ENCODE measurements at places on chromosomes 3 and 15.

- DNase-seq, result no peak
Measured at GRCh38 chr3:52317208-52318000, 1.3 kb downstream of the DNAH1 start.

DNA sequence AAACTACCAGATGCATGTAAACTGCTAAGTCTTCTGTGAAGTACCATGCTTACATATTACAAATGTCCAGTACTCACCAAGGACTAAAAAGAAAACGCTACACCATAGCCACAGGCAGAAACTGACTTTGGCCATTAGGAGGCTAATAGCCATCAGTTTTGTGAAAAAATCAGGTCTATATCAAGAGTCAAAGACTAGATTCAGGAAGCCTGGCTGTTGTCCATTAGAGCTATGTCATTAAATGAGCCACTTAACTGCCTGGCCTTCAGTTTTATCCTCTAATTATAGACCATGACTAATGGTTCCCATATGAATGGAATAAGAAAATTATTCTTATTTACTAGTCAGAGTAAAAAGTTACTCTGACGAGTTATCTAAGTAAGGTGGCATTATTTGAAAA is 144.1 kb downstream of the VPS13C start:
- no peak for DNase-seq

GRCh38 chr3:82080792-82081191 is 319.3 kb upstream of the GBE1 start:
- no peak for DNase-seq

- DNase-seq, result no peak
Measured at GRCh38 chr15:26223720-26224119, 360.6 kb upstream of the ATP10A start.

DNA sequence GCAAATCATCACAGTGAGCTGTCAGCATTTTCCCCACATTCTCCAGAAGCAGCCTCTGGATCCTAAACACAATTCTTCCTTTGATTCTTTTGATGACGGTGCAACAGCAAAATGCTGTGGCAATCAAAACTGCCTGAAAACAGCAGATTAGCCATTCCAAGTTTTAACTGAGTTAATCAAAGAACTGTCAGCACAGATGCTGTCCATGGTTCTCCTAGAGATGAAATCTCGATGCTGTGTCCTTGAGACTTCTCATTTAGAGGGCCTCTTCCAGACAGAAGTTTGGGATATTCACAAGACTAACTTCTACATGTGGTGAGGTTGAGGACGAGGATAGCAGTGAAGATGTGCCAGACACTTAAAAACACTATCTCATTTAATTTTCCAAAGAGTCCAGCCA is 50.4 kb upstream of the GYG1 start:
- no peak for DNase-seq

GRCh38 chr3:152377184-152377570 is 108.4 kb downstream of the MBNL1 start:
- DNase-seq, result no peak

- no peak for DNase-seq
Measured at GRCh38 chr15:47725051-47725450, 7.7 kb downstream of the SEMA6D start.

GRCh38 chr3:131282379-131282778 is 99.2 kb upstream of the NUDT16 start:
- DNase-seq, result no peak

DNA sequence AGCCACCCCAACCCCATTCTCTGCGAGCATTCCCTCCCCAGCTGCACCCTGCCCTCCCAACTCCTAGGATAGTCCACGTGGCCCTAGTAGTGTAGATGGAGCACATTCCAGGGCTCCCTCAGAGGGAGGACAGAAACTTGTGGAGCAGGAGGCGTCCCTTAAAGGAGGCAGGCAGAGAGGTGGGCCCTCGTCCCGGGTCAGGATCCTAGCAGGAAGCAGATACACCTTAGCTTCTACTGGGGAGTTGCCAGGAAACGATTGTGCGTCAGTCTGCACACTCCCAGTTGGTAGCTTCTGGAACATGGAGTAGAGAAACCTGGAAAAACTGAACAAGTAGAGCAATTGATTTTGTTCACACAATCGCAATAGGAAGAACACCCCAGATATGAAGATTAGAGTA is 43.9 kb upstream of the KLHL25 start:
- no peak for DNase-seq

- no peak for DNase-seq
Measured at GRCh38 chr15:101411085-101411484, 78.4 kb downstream of the PCSK6 start.

GRCh38 chr15:55574096-55574495 is 14.0 kb downstream of the PYGO1 start:
- no peak for DNase-seq

GRCh38 chr3:65758438-65758837 is 280.3 kb downstream of the MAGI1 start:
- no peak for DNase-seq

DNA sequence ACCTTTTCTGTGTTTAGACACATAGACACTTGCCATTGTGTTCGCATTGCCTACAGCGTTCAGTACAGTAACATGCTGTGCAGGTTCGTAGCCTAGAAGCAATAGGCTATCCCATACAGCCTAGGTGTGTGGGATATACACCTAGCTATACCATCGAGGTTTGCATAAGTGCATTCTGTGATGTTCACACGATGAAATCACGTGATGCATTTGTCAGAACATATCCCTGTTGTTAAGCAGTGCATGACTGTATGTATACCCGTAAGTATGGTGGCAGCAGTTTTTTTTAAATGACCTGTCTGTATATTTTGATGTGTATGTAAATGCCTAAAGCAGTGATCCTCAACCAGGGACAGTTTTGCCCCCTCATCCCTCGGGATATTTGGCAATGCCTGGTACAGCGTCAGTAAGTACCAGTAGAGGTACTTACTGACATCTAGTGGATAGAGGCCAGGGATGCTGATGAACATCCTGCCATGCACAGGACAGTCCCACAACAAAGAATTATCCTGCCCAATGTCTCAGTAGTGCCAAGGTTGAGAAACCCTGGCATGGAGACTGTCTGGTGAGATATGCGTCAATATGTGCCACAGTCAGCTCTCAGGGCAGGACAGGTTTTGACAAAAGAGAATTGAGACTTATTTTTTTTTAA is 129.1 kb downstream of the HCN4 start:
- DNase-seq, result no peak

GRCh38 chr3:142844339-142844977 is 44.4 kb downstream of the PCOLCE2 start:
- no peak for DNase-seq

DNA sequence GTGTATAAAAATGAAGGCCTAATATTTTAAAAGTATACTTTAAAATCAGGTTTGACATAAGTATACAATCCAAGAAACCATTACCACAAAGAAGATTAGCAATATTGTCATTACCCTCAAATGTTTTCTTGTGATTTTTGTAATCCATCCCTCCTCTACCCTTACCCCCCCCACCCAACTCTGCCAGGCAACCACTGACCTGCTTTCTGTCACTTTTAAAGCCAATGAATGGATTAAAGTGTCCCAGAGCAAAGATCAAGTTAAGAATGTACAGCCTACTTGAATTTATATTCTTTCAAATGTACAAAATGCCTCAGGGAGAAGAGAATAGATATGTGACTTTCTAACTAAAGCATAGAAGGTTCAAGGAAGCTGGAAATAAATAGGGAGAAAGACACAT is 1038.8 kb upstream of the GBE1 start:
- no peak for DNase-seq

DNA sequence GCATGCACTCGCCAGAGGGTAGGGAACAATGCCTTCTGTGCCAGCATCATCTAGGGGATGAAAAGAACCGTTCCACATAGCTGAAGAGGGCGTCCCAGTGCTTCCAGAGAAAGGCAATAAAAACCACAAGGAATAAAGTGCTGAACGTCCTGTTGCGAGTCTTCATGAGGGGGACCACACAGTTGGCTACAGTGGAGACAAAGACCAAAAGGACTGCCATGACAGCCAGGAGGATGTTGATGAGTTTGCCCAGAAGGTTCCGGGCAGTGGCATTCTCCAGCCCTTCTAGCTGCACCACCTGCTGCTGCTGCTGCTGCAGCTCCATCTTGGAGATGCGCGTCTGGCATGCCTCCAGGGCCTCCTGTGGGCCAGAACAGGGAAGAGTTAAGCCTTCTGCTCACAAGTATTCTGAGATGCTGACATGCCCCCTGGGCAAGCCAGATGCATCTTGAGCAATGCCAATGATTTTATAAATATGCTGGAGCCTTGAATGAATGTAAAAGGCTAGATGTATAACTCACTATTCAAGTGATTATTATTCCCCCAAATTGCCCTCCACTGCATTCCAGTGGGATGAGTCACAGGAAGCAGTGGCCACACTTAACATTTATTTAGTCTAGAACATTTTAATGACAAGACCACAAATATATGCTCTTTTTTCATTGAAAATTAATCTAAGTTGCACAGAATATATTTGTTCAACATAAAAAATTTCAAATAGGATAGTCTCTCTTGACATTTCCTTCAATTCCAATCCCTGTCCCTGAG is 45.1 kb upstream of the PLXND1 start:
- no peak for DNase-seq
